ENCODE measurements at places on chromosomes 5 and 9.

GRCh38 chr5:102528600-102528999, 29.8 kb upstream of the SLCO6A1 start:
- DNase-seq: no peak

DNA sequence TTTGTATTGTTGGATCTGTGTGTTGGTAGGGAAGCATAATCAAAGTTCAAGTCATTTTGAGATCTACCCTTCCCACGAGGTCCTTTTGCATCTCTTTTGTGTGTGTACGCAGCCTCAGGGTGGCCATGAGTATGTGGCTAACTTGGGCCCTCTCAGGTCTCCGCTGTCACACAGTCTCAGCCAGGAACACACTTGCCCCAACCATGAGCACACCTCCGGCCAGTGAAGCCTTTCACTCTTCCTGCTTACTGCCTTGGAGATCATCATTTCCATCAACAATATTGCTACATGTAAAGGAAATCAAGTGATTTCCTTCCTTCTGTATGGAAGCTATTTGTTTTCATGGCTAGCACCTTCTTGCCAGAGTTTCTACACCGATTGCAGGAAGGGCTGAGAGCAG, 13.9 kb downstream of the ZNF346 start:
- no peak for DNase-seq

- DNase-seq: no peak
Observed at GRCh38 chr9:21677834-21678233, 124.6 kb upstream of the MTAP start.

DNA sequence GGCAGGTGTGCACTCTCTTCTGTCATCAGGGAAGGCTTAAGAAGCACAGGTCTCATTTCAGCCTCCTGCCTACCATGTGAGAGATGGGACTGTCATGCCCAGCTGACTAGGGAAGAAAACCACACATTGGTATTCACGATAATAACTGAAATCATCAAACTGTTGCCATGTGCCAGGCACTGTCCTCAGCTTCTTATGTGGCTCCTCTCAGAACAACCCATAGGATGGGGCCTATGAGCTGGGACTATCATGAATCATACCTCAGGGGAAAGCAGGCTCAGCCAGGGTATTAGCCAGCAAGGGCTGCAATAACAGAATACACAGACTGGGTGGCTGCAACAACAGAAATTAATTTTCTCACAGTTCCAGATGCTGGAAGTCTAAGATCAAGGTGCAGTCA, 3.3 kb downstream of the AFAP1L1 start:
- no peak for DNase-seq

DNA sequence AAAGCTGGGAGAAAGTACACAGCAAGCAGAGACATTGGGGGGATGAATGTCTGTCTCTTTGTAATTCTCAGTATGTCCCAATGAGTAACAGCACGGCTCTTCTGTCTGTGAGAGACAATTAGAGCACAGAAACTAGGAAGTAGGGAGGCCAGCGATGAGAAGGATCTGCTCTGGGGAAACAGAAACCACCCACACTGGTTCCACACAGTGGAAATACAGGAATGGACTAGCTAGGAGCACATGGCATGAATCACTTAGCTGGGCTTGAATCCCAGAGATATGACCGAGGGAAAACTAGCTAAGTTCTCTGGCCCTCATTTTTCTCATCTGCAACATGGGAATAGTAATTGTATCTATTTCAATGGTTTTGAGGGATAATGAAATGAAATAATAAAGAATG, 895.9 kb downstream of the TLE4 start:
- DNase-seq: no peak

GRCh38 chr5:23139338-23140171, 286.4 kb upstream of the CDH12 start:
- DNase-seq: no peak

DNA sequence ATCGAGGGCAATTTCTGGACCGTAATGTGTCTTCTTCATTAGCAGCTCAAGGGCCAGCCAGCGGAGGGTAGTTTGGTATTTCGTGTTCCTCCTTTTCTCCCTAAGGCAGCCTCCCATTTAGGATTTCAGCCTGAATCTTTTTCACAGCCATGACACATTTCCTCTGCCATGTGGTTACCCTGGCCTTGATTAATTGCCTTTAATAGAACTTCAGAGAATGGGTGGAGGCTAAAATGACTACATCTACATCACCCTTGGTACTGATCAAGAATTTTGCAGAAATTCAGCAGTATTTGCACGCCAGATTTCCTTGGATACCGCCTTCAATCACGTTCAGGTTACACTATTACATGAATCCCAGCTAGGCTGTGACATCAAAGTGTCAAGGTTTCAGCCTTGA, 58.0 kb downstream of the ADAMTS16 start:
- no peak for DNase-seq

DNA sequence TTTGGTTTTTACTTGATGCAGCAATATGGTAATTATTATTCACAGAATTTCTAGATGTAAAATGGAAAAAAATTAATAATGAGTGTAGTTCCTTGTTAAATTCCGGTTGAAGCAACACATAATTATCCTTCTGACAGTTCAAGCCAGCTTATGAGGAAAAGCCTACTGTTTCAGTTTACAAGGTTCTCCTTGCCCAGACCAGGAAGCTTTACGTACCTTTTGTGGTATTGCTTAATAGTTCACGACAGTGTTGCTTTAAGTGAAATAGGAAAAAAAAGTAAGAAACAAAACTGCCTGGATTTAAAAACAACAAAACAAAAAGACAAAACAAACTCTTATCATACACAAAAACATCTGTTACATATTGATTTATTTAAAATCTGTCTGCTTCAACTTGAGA, 547.3 kb upstream of the C9orf72 start:
- no peak for DNase-seq

DNA sequence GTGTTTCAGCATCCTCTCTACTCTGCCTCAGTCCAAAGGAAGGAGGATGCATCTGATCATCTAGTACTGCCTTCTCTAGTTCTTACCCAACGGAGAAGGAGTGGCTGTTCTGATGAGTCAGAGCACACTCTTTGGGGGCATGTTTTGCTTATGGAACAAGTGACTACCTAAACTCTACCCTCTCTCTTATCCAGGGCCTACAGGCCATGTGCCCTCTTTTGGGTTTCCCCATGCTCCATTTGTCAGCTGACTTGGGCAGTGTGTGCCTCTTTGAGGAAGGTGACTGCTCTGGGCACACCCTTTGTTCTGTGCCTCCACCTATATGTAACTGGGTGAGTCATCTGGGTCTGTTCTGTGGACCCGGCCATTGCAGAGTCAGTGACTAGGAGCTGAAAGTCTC, 89.6 kb upstream of the BNC2 start:
- DNase-seq: no peak

DNA sequence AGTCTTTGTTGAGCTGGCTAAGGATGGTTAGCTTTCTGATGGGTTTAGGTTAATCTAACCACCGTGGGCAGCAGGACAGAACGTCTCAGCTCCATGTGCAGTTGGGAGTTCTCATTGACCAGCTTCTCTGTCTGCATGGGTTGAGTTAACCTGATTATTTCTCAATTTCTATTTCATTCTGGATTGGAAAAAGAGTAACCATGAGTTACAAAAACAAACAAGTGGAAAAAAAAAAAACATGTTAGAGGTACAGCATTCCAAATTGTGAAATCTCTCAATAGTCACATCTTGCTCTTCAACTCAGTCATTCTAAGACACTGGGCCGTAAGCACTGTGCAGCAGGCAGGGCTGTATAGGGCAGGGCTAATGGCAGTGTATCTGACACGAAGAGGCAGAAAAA, 343.7 kb upstream of the KLF4 start:
- no peak for DNase-seq

DNA sequence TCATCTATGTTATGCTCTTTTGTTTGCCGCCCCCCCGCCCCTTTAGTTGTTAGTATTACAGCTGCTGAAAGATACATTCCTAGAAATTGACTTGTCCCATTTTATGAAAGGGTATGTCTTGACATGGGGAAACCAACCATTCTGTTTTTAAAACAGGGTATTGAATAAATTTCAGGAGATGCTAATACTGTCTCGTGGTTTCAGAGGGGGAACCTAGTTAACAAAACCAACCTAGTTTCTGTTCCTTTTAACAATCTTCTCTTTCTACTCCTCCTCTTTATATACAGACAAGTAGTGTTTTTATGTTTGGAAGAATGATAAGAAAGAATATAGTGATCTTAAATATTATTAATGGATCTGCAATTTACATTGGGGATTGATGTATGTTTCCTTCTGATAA, 3.5 kb downstream of the PIP5K1B start:
- DNase-seq: no peak

DNA sequence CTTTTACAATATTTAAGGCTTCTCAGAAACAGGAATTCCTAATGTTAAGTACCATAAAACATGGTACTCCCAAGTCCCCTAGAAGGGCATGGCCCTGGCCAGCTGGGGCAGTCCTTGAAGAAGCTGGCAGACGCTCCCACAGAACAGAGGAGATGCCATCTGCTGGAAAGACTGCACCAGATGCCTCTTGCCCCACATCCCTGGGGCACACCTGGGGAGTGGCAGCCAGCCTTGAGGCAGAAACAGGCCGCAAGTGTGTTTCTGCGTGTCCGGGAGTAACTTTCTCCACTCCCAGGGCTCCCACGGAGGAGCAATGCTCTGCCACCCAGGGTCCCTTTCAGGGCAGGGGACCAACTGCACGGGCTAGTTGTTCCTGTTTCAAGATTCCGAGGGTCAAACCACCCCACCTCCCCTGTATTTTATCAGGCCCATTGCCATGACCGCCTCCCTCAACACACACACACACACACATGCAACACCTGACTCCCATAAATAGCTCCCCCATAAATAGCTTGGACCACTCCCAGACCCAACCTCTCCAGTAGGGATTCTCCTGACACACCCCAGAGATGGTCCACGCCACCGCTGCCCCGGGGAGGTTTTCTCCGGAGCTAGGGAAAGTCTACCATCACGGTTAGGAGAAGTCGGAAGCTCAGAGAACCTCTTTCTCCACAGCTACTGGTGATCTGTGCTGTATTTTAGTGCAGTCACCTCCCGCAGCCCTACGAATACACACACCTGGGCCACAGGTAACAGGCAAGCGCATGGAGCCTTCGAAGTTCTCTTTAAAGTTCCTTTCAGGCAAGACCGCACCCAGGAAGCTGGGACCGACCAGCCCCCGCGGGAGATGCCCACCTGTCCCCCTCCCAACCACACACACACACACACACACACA, 1.5 kb downstream of the SPOCK1 start:
- no peak for DNase-seq

DNA sequence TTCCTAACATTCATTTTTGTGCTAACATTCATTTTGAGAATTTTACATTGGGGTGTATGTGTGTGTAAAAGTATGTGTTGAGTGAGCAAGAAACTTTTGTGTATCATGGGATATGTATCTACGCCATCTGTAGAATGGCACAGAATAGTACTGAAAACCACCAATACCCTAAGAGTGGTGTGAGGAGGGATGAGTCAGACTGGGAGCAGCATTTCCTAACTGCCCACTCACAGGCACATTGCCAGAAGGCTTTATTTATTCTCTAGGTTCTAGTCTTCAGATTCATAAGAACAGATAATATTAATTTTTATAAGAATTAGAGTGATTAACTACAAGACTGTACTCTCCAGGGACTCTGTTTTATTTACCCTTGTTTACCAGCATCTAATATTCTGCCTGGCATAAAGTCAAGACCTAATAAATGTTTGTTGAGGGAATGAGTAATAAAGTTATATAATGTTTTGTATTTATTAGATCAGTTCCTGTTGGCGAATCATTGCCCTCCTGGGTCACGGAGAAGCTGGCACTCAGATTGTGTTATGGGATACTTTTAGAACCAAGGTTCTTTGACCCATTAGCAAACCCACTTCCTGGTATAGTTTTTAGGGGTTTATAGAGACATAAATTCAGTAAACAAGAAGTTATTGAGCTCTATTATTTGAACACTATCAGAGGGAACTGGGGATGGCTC, 159.1 kb upstream of the PPP2R2B start:
- DNase-seq: no peak

- DNase-seq: no peak
Observed at GRCh38 chr5:119323601-119324000, 32.2 kb upstream of the TNFAIP8 start.

GRCh38 chr9:137240318-137240840, 708 bp upstream of the TUBB4B start:
- peak; percentile 70 for DNase-seq

DNA sequence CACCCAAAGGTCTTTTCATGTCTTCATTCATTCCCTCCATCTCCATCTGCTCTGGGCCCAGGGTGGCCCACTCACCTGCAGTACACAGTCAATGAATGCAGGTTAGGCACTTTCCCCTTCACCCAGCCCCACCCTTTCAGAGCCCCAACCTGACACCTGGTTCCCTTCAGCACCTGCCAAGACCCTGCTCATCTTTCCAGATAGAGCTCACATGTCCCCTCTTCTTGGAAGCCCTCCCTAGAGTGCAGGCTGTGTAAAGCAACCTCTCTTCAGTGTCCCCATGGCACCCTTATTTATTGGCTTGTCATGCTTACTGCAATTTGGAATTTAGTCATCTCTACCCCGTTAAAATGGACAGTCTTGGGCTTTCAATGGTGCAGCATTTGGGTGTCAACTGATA, 13.0 kb upstream of the CPEB4 start:
- no peak for DNase-seq

GRCh38 chr9:75995066-75995465, 104.6 kb downstream of the PCSK5 start:
- DNase-seq: no peak

DNA sequence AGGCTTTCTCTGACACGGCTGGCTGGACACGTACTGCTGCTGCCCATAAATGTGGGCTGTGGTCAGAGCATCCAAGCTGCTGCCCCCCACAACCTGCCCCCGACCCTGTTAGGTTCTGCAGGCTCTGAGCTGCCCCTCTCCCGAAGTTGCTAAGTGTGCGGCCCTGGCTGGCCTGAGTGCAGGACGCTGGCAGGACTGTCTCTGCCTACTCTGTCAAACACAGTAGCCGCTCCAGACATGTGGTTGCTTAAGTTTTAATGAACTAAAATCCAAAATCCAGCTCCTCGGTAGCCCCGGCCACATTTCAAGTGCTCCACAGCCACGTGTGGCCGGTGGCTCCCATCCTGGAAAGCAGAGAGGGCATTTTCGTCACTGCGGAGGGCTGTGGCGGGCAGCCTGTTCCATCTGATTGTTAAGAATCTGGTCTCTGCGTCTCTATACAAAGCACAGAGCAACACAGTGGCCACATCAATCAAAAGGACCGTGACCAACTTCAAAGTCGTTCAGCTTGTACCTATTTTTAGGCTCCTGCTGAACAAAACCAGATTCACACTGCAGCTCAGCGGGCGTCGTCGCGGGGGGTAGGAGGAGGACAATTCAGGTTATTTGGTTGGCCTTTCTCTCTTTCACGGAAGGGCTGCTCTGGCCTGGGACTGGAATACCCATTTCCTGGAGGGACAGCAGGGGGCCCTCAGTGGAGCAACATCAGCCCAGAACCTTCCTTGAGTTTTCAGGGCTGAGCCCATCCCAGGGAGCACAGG, 68.9 kb downstream of the PTCH1 start:
- no peak for DNase-seq
